Hepatocyte (in vitro differentiated cells): ENCODE measurements at places on chromosomes 16 and 17. TPM values are rescaled to one million over a fixed set of nuclear protein-coding genes. Genes with fewer than 3 reads are reported as not detected.

CCL2 gene
- 27.4 and 27.5 TPM in 2 replicates for total RNA-seq

ASIC2 gene
- 0.96 and 2.3 TPM in 2 replicates for total RNA-seq

DNA sequence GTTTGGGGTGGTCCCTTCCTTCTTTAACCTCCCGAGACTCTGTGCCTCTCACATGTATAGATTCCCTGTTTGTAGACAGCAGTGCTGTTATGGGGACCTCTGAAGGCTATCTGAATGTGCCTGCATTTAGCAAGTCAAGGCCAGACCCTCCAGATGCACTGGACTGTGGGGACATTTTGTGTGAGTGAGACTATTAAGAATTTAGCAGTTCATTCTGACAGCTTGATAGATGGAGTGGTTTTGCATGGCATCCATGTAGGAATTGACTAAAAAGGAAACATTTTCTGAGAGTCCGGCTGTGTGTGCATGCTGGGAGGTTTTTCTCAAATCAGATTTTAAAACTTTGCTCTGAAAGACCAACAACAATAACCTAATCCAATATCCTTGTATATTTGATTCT lies 226.3 kb downstream of the MSI2 start:
- no peak overlapping the region for H3K4me3 ChIP-seq
- peaks cover 14% of the 10 kb centered on the region for H3K4me1 ChIP-seq
- H3K27me3 ChIP-seq = no peaks in the 10 kb centered on the region
- no peaks in the 10 kb centered on the region for H3K36me3 ChIP-seq
- no peak for DNase-seq

GP2 gene
- total RNA-seq = 14.7 and 24.8 TPM in 2 replicates

- no peaks in the 10 kb centered on the region for H3K36me3 ChIP-seq
- no peak overlapping the region for H3K27ac ChIP-seq
- no peaks in the 10 kb centered on the region for H3K4me1 ChIP-seq
- no peak for DNase-seq
These were observed 130.8 kb downstream of the SDK2 start for GRCh38 chr17:73513426-73513825.

- no peak overlapping the region for H3K27ac ChIP-seq
- H3K36me3 ChIP-seq = no peaks in the 10 kb centered on the region
- H3K27me3 ChIP-seq = peaks cover 5% of the 10 kb centered on the region
- no peak overlapping the region for H3K4me3 ChIP-seq
- peaks cover 6% of the 10 kb centered on the region for H3K4me1 ChIP-seq
These were observed 4.4 kb upstream of the FOXJ1 start for GRCh38 chr17:76145231-76146052.

- H3K36me3 ChIP-seq = no peaks in the 10 kb centered on the region
- H3K4me3 ChIP-seq = no peak overlapping the region
- no peaks in the 10 kb centered on the region for H3K27me3 ChIP-seq
- no peak overlapping the region for H3K27ac ChIP-seq
- DNase-seq = peak; percentile 24
These were observed 46.7 kb downstream of the MGAT5B start for GRCh38 chr17:76914937-76915336.

GRCh38 chr17:42051645-42052044 lies 1.2 kb upstream of the C17orf113 start:
- no peaks in the 10 kb centered on the region for H3K36me3 ChIP-seq
- DNase-seq = no peak
- H3K4me3 ChIP-seq = no peak overlapping the region
- peaks cover 7% of the 10 kb centered on the region for H3K4me1 ChIP-seq
- H3K27ac ChIP-seq = no peak overlapping the region

DNA sequence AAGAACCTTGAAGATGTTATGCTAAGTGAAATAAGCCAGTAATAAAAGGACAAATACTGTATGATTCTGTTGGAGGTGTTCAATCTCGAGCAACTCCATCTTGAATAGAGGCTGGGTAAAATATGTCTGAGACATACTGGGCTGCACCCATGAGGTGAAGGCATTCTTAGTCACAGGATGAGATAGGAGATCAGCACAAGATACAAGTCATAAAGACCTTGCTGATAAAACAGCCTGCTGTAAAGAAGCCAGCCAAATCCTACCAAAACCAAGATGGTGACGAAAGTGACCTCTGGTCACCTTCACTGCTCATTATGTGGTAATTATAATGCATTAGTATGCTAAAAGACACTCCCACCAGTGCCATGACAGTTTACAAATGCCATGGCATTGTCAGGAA lies 98.1 kb downstream of the RGS9 start:
- no peaks in the 10 kb centered on the region for H3K36me3 ChIP-seq
- no peaks in the 10 kb centered on the region for H3K4me1 ChIP-seq
- no peaks in the 10 kb centered on the region for H3K27me3 ChIP-seq
- no peak overlapping the region for H3K27ac ChIP-seq
- DNase-seq = no peak

KRTAP3-2 gene
- not detected in 2 replicates for total RNA-seq

GRCh38 chr16:87791295-87792204 lies 25.8 kb upstream of the KLHDC4 start:
- DNase-seq = no peak
- no peak overlapping the region for H3K27ac ChIP-seq
- no peak overlapping the region for H3K4me3 ChIP-seq
- H3K4me1 ChIP-seq = peaks cover 14% of the 10 kb centered on the region

SUPT4H1 gene
- 54.5 and 62.1 TPM in 2 replicates for total RNA-seq

DNA sequence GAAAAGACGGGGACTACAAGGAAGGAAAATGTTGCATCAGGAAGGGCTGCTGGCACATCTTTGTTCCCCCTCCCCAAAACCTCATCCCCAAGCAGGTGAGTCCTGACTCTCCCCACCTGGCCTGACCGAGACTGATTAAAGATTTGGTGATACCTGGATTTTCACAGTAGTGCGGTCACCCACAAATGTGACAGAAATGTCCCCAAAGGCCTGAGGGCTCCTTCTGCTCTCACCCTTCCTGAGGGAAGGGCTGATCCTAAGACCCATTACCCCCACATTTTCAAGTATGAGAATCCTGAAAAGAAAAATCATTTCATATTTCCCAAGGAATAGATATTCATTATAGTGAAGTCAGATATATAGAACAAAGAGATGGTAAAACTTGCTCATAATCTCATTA lies 28.8 kb downstream of the TBC1D3B start:
- H3K27ac ChIP-seq = no peak overlapping the region
- H3K4me3 ChIP-seq = no peak overlapping the region
- no peaks in the 10 kb centered on the region for H3K36me3 ChIP-seq
- H3K4me1 ChIP-seq = no peaks in the 10 kb centered on the region
